ENCODE measurements at places on chromosomes 1 and 21.

DNA sequence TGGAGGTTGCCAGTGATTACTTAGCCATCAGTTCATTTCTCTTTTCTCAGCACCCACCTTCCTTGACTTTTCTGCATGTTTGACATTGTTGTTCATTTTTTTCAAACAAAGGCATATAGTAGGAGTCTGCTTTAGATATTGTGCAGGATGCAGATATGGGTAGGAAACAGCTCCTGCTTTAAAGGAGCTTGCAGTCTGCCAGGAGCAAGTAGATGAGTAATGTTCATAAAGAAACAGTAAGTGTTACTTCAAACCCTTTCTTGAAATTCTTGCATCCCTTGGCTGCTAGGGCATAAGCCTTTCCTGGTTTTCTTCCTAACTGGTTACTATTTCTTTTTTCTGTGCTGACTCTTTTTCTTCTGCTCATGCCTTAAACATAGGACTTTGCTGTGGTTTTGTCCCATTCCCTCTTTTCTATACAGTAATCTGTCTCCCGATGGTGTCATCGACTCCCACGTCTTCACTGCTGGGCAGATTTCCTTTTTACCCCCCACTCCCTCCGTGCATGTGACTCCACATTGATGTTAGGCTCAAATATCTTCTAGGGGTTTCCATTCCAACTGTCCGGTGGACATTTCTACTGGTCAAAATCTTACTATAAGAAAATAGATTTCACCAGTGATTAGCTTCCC is 20.4 kb downstream of the PTGFRN start:
- DNase-seq: no peak

DNA sequence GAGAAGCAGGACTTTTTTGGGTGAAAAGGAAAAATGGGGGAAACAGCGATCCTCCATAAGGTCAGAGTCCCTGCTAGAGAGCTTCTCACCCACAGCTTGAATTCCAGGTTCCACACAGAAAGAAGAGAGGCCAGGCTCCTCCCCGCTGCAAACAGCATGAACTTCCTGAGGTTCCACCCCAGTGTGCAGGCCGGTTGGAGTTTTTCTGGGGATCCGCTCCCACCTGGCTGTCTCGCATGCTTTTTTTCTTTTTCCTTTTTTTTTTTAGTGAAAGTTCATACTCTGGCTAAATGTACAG is 595.1 kb upstream of the ZP4 start:
- DNase-seq: no peak

DNA sequence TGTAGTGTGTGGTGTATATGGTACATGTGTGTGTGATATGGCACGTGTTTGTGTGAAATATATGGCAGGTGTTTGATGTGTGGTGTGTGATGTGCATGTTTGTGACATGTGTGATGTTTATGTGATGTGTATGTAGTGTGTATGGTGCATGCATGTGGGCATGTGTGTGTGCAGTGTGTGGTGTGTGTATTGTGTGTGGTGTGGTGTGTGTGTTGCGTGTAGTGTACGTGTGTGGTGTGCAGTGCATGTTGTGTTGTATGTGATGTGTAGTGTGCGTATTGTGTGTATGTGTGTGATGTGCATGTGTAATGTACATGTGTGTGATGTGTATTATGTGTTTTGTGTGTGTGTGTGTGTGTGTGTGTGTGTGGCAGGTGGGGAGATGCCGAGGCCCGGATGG is 65.7 kb downstream of the SLC19A1 start:
- no peak for DNase-seq

DNA sequence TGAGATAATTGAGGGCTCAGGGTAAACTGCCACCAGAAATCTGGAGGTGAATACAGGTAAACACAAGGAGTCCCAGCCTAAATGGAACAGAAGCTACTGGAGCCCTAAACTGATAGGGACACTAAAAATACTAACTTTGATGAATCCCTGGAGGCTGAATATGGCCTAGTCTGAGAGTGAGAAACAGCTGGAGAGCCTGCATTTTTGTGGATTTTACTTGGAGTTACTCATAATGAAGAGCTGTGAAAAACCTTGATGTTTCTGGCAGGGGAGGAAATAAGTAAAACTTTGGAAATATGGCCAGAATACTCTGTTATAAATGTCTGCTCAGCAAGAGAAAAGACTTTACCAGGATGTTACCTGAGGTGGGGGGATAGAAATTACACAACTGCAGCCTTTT is 164.4 kb downstream of the LIPI start:
- DNase-seq: no peak

GRCh38 chr1:89547563-89548116 is 23.0 kb downstream of the LRRC8B start:
- no peak for DNase-seq
